MM.1S (cell line): ENCODE measurements at places on chromosomes 2 and 18.

DNA sequence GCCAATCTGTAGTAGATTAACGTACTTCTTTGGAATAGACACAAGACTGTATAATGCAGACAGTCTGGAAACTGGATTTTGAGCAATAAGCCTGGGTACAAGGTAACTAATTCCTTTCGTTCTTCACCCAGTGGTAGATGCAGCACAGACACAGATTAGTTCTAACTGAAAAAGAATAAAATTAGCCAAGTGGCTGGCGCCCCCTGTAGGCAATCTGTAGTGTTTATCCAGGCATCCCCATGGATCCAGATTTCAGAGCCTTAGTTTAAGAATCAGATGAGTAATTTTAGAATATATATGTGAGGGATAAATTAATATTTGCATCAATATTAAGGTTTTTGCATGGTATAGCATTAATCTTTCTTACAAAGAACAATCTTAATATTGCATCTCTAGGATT lies 563.9 kb downstream of the DCC start:
- peak; percentile 39 for DNase-seq

DNA sequence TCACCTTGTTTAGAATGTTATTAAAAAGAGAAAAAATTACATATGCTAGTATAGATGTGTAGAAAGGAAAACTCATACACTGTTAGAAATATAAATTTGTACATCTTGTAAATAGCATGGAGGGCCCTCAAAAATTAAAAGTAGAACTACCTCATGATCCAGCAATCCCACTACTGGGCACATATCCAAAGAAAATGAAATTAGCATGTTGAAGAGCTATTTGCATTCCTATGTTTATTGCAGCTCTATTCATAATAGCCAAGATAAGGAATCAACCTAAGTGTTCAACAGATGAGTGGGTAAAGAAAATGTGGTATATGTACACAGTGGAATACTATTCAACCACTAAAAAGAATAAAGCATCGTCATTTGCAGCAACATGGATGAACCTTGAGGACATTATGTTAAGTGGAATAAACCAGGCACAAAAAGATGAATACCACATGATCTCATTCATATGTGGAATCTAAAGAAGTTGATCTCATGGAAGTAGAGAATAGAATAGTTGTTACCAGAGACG lies 251.5 kb upstream of the THUMPD2 start:
- no peak for DNase-seq

- no peak for DNase-seq
Measured at GRCh38 chr18:36191286-36191685, 4.0 kb downstream of the MOCOS start.

- DNase-seq = no peak
Measured at GRCh38 chr2:74074487-74074886, 73.2 kb downstream of the BOLA3 start.

DNA sequence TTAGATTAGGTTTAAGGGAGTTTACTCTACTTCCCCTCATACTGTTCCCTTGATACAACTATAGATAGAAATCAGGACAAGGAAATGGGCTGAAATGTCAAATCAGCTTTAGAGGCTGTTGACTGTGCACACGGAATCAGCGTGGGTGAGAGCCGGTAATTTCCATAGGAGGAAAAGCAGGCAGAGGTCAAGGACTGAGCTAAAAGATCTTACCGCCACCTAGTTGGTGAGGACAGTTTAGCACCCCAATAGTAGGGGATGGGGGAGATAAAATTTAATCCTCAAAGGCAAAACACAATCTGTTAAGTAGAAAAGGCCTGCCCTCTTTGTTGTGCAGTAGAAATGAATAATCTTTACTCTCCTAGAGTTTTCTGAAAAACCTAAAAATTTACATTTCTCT lies 1154.5 kb upstream of the CHAC2 start:
- no peak for DNase-seq

DNA sequence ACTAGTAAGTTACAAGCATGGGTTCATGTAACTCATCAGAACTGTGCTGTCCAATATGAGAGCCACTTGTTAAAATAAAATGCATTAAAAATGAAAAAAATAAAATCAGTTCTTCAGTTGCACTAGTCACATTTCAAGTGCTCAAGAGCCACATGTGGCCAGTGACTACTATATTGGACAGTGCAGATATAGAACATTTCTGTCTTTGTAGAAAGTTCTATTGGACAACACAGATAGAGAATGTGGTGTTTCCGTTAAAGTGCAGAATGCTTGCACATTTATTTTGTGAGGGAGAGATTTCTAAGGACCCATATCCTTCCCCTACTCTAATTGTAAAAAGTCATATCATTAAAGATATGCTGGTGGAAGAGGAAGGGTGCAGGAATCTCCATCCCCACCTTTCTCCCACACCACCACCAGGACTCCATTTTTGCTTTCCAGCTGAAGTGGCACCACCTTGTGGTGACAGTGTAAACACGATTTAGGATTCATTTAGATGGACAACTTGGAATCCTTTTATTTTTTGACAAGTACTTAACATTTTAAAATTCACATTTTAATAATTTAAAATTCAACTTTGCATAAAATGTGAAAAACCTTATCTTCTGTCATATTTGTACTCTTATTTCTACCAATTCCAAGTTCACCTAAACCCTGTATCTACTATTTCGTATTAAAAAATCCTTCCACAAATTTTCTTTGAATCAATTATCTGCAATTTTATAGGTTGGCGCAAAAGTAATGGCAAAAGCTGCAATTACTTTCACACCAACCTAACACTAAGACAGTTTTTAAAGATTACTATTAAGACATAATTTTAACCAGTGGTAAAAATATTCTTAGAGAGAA lies 9.4 kb upstream of the CD302 start:
- peak; percentile 18 for DNase-seq

- peak; percentile 7 for DNase-seq
Measured at GRCh38 chr2:73069855-73070642, 1.5 kb downstream of the SFXN5 start.

DNA sequence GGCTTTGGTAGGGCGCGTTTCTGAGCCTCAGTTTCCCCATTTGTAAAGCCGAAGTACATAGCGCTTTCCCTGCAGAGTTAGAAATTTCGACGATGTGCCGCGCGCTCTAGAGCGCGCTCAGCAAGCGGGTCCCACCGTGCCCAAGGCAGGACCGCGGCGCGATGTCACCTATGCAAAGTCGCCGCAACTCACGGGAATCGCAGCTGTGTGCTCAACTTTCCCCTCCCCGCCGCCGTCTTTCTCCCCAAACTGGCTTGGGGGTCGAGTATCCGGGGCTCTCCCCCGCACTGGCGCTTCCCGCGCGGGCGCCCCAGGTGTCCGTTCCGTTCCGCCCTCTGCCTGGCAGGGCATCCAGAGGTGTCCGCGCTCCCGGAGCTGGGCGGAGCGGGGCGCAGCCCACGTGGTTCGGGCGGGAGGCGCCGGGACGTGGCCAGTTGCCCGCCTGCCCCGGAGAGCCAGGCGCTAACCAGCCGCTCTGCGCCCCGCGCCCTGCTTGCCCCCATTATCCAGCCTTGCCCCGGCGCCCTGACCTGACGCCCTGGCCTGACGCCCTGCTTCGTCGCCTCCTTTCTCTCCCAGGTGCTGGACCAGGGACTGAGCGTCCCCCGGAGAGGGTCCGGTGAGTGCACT lies at the start of gene MLPH:
TSS of gene MLPH (plus strand) at position 433 of the 630 bp plus-strand sequence. CDS start 6,176 bp downstream, outside the sequence.
- DNase-seq = no peak

GRCh38 chr2:17765398-17765797 lies 11.5 kb downstream of the GEN1 start:
- no peak for DNase-seq

GRCh38 chr2:223230352-223230751 lies 178.4 kb downstream of the KCNE4 start:
- DNase-seq = no peak

GRCh38 chr2:98464772-98465310 lies 20.2 kb downstream of the INPP4A start:
- peak; percentile 91 for DNase-seq

GRCh38 chr2:17614174-17614930 lies 73.9 kb downstream of the VSNL1 start:
- DNase-seq = no peak

- DNase-seq = no peak
Measured at GRCh38 chr2:6590442-6590841, 275.3 kb downstream of the CMPK2 start.

DNA sequence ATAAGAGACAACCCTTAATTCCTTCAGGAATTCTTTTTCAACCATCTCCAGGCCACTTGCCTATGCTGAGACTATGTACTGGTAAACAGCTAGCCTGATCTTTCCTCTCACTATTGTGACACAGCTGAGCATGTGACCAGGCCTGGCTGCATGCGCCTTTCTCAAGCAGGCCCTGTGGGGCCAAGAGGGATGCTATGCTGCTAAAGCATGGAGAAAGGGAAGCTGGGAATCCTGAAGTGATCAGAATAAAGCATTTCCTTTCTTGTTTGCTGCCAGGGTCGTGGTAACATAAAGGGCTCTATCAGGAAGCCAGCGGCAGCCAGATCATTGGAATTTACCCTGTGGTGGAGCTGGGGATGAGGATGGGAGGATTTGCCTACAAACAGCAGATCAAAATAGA lies 29.8 kb upstream of the LCLAT1 start:
- no peak for DNase-seq

DNA sequence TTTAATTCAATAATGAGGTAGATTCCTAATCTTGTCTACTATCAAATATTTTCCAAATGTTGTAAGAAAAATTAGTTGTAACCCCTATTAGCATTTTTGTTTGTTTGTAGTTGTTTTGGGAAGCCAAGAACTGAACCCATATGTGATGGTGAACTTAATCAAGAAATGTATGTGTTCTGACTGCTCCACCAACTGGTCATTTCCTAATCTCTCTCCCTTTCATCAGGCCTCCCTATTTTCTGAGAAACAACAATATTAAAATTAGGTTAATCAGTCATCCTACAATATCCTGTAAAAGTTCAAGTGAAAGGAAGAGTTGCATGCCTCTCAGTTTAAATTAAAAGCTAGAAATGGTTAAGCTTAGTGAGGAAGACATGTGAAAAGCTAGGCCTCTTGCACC lies 504.0 kb downstream of the EPHA4 start:
- no peak for DNase-seq

GRCh38 chr2:227789803-227790202 lies 23.8 kb upstream of the CCL20 start:
- peak; percentile 66 for DNase-seq
